Endothelial cell of umbilical vein (primary cell): ENCODE measurements at places on chromosomes 6 and 20. TPM values are rescaled to one million over a fixed set of nuclear protein-coding genes. Genes with fewer than 3 reads are reported as not detected.

- DNase-seq: no peak
Observed at GRCh38 chr20:37380864-37381579, 35.1 kb downstream of the SRC start.

GRCh38 chr20:50257860-50258259, 67.2 kb downstream of the CEBPB start:
- DNase-seq: no peak

GRCh38 chr6:35722121-35722761, 14.6 kb upstream of the ARMC12 start:
- no peak for DNase-seq

- DNase-seq: no peak
Observed at GRCh38 chr6:132780770-132781371, 17.6 kb downstream of the SLC18B1 start.

GRCh38 chr6:91420243-91420642, 833.4 kb upstream of the MAP3K7 start:
- DNase-seq: no peak

DNA sequence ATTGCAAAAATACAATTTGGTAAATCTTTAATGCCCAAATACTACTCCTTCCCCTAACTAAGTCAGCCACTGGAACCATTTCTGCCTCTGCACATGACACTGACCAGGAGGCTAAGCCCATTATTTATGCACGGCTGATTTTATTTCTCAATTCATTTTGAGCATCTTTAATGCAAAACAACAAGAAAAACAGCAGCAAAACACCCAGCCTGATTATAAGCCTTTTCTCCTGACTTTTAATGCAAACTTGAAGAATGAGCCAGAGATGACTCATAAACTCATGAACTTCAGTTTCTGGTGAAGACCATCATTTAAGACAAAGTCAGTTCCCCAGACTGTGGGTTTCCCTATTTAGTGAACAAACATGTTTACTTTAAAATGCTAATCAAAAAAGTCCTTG, 51.6 kb downstream of the CYP24A1 start:
- DNase-seq: no peak

RBPJL gene
- not detected in 2 replicates for total RNA-seq

DNA sequence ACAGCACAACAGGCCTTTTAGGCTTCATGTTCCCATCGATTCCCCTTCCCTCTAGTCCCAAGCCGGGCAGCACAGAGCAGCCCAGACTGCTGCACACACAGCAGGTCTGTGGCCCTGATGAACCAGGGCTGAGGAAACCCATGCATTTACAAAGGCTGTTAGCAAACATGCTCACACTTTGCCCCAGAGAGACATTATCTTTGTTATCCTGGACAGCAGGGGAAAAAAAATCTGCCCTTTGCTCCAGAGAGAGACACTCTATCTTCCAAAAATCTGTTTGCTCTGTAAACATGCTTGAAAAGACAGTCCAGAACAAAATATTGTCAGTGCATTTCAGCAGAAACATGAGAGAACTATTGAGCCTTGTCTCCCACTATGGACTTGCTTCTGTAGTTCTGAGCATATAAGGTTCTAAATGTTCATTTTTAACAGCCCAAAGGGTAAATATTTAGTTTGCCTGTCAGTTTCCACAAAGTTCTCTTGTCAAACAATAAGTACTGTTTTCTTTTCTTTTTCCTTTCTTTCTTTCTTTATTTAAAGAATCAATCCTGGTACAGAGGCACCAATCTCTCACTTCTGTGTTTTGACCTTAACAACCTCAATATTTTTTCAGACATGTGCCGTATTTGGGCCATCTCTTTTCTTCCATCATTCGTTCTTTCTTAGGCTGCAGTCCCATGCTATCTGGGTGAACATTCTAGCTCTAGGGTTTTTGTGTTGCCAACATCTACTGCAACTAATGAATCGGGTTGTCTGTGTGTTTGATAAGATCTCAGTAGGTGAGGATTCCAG, 468.0 kb downstream of the EPM2A start:
- DNase-seq: no peak

FERMT1 gene
- 0.42 and 1.5 TPM in 2 replicates for total RNA-seq

MPIG6B gene
- total RNA-seq: not detected in 2 replicates

DNA sequence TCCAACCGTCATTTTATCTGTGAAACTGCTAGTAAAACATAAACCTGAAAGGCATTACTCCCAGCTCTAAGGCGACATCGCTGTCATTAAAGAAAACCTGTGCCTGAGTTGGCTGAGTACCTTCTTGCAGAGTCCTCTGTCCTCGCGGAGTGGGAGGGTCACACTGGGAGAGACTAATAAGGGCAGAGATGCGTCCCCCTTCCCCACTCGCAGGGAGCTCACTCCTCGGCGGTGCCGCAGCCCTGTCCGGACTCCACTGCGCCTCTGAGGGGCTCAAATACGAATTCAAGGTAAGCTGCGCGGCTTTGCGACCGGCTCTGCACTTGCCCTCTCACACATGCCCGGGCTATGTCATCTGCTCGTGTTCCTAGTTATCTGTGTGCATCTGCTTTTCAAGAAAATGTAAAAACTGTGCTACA, at the start of gene COL19A1:
Gene COL19A1 (plus strand): TSS at position 206 of the 419 bp plus-strand sequence. CDS start 13,012 bp downstream, outside the sequence.
- no peak for DNase-seq

BFSP1 gene
- total RNA-seq: 3.7 and 5.2 TPM in 2 replicates
